ENCODE measurements at places on chromosomes 5 and 9.

GRCh38 chr9:89014153-89014552 is 22.9 kb downstream of the S1PR3 start:
- no peak for DNase-seq

GRCh38 chr5:38725371-38725865 is 120.4 kb upstream of the OSMR start:
- no peak for DNase-seq

GRCh38 chr5:169527863-169528262 is 55.7 kb upstream of the SPDL1 start:
- no peak for DNase-seq

DNA sequence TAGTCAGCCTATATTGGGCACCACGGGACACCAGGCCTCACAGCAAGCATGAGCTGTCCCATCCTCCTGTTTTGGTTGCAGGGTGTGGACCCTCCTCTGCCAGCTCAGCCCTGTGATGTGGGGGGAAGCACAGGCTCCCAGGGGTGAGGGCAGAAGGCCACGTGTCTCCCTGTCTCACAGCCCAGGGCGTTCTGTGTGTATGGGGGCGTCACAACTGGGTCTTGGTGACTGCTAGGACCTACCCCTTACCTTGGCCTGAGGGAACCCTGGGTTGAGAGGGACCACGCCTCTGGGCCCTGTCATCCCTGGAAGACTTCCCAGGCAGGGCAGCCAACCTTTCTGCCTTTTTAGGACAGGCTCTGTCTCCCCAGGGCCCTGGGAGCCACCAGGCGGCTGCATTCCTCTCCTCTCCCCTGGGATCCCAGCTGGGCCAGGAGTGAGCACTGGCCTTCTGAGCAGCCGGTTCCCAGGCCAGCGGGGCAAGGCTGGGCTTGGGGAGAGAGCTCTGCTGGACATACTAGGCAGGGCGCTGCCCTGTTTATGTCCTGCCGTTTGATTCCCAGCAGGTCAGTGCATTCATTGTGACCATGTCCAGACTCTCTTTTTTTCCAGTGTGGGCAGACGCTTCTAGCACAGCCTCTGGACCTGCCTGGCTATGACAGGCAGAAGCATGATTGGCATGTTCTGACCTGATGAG is 97.4 kb downstream of the DAB2IP start:
- no peak for DNase-seq

GRCh38 chr5:79800979-79801827 is 111.6 kb downstream of the CMYA5 start:
- no peak for DNase-seq

DNA sequence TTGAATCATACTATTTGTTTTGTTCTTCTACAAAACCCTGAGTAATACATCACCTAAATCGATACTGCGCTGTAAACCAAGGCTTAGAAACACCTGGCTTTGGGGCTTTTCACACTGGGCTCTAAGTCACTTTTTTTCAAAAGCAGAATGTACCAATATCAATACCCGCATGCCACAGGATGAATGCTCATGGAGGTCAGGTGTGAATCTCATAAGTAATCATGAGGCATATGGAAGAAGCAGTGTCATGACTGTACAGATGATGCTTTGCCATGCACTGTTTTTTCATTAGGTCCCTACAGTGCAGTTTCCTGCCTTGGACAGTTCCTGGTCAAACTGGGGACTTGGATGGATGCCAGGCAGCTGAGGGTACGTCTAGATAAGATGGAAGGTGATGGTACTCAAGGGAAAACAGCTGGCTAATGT is 49.0 kb upstream of the ATG10 start:
- DNase-seq = no peak

Measured in kidney (tissue), 22 donors.